NCI-H2029 (cell line): ENCODE measurements at places on chromosomes 16 and 17.

DNA sequence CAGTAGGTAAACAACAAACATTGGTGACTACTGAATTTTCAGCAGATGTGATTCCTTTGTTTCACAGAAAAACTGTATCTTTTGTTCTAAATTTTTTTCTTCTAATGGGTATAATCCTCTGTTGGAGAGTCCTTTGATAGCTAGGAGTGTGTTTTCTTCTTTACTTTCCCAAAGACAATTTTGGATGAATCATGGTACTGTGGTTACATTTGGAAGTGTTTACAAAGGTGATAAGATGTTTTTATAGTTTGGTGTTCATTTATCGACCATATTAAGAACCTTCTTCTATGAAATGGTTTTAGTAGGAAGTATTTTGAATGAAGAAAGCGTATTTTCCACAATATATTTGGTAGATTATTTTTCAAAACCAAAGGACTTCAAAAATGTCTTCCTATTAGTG, 333.7 kb downstream of the WWOX start:
- no peak for DNase-seq

DNA sequence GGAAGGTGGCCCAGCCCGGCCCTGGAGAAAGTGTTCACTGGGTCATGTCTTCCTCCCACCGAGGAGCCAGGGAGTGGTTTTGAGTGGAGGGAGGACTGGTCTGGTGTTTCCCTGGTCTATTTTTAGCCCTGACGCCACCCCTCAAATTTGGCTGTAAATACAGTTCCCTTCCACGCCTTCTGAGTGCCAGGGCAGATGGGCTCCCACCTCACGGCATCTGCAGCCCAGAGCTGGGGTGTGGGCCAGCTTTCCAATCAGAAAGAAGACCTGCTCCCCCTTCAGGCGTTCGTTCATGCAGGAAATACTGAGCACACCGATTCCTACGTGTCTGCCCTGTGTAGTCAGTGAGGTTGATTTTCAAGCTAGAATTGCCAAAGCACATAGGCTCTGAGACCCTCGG, 53.7 kb downstream of the SNX20 start:
- DNase-seq: no peak

- DNase-seq: no peak
These were observed 21.8 kb downstream of the MYH3 start for GRCh38 chr17:10635290-10635689.

- no peak for DNase-seq
These were observed 42.1 kb downstream of the CYB5B start for GRCh38 chr16:69466547-69466946.

DNA sequence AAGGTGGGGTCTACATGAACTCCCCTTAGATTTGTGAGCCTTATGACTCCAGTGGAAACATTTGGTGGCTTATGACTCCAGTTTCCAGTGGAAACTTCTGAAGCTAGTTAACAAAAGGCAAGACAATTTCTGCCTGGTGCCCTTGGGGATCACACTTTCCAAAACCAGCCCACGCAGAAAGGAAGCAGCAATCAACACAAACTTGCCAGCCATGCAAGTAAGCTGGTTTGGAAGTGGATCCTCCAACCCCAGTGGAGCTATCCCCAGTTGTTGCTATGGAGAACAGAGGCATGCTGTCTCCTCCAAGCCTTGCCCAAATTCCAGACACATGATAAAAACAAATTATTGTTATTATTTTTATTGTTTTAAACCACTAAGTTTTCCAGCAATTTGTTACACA, 130.9 kb downstream of the CDH11 start:
- DNase-seq: no peak

GRCh38 chr17:2214047-2214928, 89.3 kb downstream of the SMG6 start:
- DNase-seq: no peak

GRCh38 chr17:79743614-79744013, 12.9 kb downstream of the ENPP7 start:
- DNase-seq: no peak

- no peak for DNase-seq
These were observed 139.6 kb downstream of the XYLT1 start for GRCh38 chr16:17331071-17331607.

DNA sequence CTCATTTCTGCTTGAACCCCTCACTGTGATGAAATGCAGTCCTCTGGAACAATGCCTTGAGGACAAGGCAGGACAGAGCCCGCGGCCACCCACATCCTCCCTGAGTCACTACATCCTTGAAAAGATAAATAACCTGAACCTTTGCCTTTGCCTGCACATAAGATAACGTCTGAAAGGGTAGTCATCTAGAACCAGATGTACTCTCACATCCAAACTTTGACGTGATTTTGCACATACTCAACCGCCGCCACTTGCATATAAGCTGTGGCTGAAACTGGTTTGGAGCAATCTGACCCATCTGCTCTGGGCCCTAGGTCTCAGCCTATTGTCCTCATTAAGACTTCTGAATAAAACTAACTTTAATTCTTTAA, 252.1 kb downstream of the PHKB start:
- DNase-seq: no peak

- no peak for DNase-seq
These were observed 599 bp downstream of the TOP3A start for GRCh38 chr17:18314059-18314730.
